SIG-M5 (cell line): ENCODE measurements at places on chromosomes 7 and 10.

GRCh38 chr10:112098682-112099081, 84.9 kb downstream of the GPAM start:
- DNase-seq, result no peak

GRCh38 chr7:101087334-101088068, 2.2 kb downstream of the TRIM56 start:
- no peak for DNase-seq

GRCh38 chr10:26215935-26216584, 514 bp upstream of the GAD2 start:
- no peak for DNase-seq

GRCh38 chr10:65618126-65618525, 1307.7 kb upstream of the LRRTM3 start:
- no peak for DNase-seq

DNA sequence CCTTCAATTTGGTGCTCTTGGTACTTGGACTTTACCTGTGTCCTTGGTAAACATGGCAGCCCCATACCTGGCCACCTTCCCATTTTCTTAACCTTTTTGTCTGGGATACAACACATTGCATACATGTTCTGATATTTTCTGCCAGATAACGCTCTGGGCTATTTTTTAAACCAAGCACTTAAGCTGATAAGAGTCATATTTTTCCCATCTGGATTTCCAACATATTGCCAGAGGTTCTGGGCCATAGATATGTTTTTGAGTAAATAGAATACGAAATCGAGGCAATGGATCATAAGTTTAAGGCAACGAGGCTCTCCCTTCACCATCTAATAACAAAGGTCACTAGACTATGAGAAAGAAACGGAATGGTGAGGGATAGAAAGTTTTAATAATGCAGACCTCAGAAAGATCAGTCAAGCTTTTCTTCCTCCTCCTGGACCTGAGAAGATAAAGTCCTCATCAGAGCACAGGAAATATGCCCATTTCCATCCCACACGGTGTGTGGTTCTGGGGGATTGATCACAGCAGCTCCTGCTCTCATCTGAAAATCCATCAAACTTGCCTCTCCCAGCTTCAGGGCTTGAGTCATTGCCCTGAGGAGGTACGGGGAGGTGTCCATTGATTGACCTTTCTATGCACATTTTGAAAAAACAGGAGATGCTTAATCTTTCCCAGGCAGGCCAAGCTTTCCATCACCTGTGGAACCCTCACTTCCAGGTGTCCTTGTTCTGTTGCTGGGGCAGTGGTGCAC, 257.2 kb downstream of the GFRA1 start:
- DNase-seq, result no peak

- no peak for DNase-seq
These were observed 167.4 kb downstream of the PTPN20 start for GRCh38 chr10:47078393-47079203.

DNA sequence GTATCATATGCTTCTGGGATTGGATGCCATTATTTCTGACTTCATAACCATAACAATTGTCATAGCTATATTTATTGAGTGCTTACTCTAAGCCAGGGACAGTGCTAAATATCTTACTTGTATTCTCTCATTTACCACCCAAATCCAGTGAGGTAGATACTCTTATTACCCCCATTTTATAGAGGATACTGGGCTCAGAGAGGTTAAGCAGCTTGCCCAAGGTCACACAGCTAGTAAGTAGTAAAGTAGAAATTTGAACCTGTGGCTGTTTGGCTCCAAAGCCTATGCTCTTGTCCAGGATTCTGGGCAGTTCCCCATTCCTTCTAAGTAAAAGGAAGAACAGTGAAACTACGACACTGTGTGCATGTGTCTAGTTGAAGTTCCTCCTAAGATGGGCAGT, 56.5 kb downstream of the COL13A1 start:
- no peak for DNase-seq

GRCh38 chr7:146115851-146116520, 615 bp upstream of the CNTNAP2 start:
- DNase-seq, result no peak

DNA sequence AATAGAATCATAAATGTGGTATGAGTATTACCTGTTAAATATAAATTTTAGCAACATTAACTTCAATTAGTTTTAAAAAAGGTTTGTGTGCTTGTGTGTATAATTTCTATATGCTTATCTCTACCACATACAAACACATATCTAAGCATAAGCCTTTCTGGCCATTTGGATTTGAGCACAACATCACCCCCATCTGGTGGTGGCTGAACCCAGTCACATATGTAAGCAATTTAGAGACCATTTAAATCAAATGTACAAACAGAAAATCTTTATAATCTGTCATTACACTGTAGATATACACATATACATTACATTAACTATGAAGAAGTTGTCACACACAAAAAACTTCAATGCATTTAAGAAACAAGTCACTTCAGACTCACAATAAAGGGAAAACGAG, 31.7 kb downstream of the GPR22 start:
- DNase-seq, result no peak

GRCh38 chr7:698515-699475, 27.7 kb upstream of the DNAAF5 start:
- no peak for DNase-seq

- no peak for DNase-seq
These were observed 33.3 kb upstream of the NMT2 start for GRCh38 chr10:15201589-15202300.

DNA sequence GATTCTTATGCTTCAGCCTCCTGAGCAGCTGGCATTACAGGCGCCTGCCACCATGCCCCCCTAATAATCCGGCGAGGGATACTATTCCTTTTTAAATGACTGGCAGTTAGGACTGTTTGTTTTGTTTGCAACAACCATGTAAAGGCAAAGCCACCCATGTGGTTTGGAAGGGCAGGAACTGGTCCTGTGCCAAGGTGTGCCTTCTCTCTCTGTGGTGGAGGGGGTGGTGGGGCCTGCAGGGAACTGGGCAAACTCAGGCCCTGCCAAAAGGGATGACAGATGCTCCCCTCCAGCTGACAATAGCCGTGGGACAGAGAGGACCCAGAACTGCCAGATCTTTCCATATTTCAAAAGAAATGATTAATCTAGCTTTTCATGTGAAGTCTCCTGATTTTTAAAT, 23.5 kb upstream of the WAPL start:
- no peak for DNase-seq

- no peak for DNase-seq
These were observed 35.1 kb downstream of the RCC1L start for GRCh38 chr7:75038508-75038907.

GRCh38 chr7:88310956-88311674, 4.4 kb upstream of the STEAP4 start:
- DNase-seq, result no peak

DNA sequence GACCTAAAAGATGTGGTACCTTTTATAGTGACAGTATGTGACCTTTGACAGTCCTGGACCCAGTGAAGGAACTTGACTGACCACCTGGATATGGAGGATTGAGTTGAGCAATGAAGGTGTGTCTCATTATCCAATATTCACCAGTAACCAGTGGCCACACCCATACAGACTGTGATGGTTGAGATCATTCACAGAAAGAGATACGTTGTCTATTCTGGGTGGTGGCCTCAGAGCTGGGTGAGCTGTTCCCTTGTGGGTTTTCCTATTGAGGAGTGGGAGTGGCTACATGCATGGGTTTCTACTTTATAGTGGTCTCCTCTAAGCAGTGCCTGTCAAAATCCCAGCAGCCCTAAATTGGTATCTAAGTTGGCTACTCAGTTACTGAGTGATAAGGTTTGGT, 507.4 kb downstream of the SORCS3 start:
- DNase-seq, result no peak

DNA sequence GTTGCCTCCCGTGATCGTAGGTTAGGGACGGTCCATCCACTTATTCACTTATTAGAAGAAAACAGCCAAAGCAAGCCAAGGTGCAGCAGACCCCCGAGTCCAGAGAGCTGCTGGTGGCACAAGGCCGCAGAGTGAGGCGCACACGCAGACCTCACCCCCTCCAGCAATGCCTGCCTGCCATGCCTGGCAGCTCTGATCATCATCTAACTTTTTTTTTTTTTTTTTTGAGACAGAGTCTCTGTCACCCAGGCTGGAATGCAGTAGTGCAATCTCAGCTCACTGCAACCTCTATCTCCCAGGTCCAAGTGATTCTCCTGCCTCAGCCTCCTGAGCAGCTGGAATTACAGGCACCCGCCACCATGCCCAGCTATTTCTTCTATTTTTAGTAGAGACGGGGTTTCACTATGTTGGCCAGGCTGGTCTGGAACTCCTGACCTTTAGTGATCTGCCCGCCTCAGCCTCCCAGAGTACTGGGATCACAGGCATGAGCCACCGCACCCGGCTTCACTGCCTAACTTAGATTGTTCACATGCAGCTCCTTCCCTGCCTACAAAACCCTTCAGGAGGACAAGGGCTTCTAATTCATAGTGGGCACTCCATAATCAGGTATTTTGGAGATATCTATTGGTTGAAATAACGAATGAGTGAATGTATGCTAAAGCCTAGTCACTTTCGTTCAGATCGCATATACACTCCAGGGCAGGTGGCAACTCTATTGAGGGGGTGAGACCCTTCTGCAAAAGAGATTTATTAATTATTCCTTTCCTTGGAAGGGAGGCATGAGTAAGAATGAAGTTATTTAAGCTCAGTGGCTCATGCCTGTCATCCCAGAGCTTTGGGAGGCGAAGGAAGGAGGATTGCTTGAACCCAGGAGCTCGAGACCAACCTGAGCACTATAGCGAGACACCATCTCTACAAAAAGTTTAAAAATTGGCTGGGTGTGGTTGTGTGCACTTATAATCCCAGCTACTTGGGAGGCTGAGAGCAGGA, 15.9 kb downstream of the TRIM56 start:
- DNase-seq, result no peak

- no peak for DNase-seq
These were observed 83.3 kb upstream of the DYNC1I1 start for GRCh38 chr7:95688931-95689495.

- DNase-seq, result no peak
These were observed 79.6 kb downstream of the ARL5B start for GRCh38 chr10:18738835-18739234.

GRCh38 chr10:10213237-10213636, 804.4 kb upstream of the CELF2 start:
- no peak for DNase-seq

GRCh38 chr10:118904286-118904685, 125.2 kb upstream of the NANOS1 start:
- no peak for DNase-seq

DNA sequence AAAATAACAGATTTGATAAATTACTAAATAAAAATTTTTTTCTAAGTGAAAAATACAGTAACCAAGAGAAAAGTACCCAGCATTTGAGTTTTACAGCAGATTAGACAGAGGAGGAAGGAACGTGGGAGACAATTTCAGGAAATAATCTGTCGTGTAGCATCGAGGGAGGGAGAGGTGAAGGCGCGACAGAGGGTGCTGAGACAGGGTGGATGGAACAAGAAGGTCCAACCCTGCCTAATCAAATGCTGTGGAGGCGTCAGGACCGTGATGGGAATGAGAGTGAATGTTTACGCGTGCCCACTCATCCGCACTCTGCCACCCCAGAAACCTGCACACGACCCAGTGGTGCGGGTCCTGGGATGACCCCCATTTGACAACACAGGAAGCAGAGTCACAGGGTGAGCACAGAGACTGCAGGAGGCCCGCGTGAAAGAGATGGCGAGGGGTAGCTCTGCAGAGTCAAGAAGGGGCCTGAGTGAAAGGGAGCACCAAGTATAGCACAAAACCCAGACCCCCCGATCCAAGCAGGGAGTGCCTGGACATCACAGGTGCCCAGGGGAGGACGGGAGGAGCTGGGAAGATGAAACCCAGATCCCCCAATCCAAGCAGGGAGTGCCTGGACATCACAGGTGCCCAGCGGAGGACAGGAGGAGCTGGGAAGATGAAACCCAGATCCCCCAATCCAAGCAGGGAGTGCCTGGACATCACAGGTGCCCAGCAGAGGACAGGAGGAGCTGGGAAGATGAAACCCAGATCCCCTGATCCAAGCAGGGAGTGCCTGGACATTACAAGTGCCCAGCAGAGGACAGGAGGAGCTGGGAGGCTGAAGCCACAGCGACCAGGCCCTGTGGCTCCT, 558.9 kb downstream of the DNAJB6 start:
- no peak for DNase-seq

DNA sequence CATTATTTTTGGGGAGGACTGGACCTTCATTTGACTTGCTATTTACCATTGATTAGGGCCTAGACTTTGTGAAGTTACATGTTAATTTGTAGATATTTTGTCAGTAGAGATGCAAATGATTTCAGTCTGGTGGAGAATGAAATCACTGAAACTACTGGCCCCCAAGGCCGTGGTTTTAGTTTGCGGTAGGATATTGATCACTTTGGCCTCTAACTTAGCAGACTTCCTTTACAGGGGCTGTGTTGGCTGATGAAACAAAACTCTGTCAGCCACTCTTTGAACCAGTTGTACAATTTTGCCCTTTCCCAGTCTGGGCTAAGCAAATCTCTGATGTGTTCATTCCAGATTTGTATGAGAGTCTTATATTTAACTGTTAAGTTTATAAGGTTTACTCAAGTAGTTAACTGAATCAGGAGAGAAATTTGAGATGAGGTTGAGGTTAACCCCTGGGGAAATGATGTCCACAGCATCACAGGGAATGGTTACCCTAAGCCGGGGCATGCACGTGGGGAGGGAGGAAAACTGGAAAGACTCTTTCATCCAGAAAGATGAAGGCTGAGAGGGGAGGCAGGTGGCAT, 105.7 kb upstream of the INSIG1 start:
- DNase-seq, result no peak

GRCh38 chr10:103466734-103467133, 8.0 kb upstream of the CALHM1 start:
- DNase-seq, result no peak

GRCh38 chr10:92923416-92923815, 75.1 kb downstream of the EXOC6 start:
- no peak for DNase-seq

DNA sequence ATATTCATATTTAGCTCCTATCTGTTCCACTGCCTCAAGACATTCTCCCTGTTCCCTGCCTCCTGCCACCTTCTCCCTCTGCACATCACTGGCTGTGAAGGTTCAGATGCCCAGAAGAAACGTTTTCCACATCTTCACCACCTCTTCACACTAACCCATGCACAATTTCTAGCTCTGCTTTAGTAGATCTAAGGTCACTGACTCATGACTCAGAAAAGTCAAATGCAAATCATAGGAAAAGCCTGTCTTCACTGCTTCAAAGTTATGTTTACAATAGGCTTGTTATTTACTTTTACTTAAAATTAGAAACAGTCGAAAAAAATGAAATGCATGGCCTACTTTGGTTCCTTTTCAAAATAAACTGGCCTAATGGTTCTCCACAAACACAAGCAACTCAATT, 2.5 kb downstream of the SCRN1 start:
- no peak for DNase-seq

- DNase-seq, result no peak
These were observed 170.0 kb downstream of the IMMP2L start for GRCh38 chr7:111392294-111392693.

DNA sequence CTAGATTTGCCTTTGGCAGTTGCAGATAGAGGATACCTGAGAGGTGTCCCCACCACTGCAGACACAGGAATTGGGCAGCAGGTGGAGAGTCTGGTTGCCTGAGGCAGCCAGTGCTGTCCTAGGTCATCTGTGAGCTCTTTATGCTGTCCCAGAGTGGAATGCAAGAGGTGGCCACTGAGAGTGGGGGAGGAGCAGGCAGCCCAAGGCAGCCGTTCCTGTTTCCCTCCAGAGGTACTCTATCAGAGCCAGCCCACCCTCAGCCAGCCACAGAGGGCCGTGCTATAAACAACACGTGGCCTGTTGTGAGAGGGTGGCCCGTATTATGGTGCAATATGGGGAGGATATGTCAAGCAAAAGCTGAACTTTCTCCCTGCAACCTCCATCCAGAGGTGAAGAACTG, 8.5 kb downstream of the LRRC18 start:
- DNase-seq, result peak; percentile 2
